ENCODE measurements at places on chromosomes 4 and X. TPM values are rescaled to one million over a fixed set of nuclear protein-coding genes. Genes with fewer than 3 reads are reported as not detected.

Gene TBC1D9
- total RNA-seq, result 66.8 TPM

Gene NLGN4X
- total RNA-seq, result not detected

Gene PRAF2
- total RNA-seq, result 9.8 TPM

Gene SOX3
- not detected for total RNA-seq

Gene SMPX
- not detected for total RNA-seq

Gene F8A1
- 2.3 TPM for total RNA-seq

Gene SPOCK3
- not detected for total RNA-seq

Gene FGG
- not detected for total RNA-seq

Gene COL4A5
- total RNA-seq, result 38.9 TPM

Gene SMIM43
- total RNA-seq, result 1.3 TPM

Gene TIGD4
- 0.19 TPM for total RNA-seq

Gene RAI2
- total RNA-seq, result 1.6 TPM

Gene TKTL2
- not detected for total RNA-seq

Gene NUP62CL
- total RNA-seq, result not detected
